ENCODE measurements at places on chromosomes 2 and 18.

GRCh38 chr2:76197842-76198448 lies 487.2 kb upstream of the GCFC2 start:
- no peak overlapping the region for H3K27ac ChIP-seq
- no peaks in the 10 kb centered on the region for H3K4me1 ChIP-seq
- no peak overlapping the region for H3K4me3 ChIP-seq

GRCh38 chr2:125983364-125983763 lies 672.6 kb upstream of the GYPC start:
- DNase-seq, result no peak
- H3K4me1 ChIP-seq, result no peaks in the 10 kb centered on the region
- H3K27ac ChIP-seq, result no peak overlapping the region

DNA sequence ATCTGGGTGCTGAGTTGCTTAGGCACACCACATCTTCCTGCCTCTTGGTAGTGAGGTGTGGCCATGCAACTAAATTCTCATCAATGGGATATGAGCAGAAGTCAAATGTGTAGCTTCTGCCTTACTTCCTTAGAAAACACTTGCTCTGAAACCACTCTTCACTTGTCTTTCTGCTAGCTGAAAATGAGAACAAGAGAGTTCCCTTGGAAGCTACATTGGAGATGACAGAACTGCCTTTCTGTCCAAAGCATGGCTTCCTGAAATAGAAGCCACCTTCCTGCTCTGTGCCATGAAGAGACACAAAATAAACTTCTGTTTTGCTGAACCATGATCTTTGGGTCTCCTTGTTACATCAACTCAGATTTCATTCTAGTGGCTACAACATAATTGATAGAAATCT lies 659.9 kb downstream of the IRS1 start:
- H3K4me1 ChIP-seq, result no peaks in the 10 kb centered on the region
- H3K27me3 ChIP-seq, result no peaks in the 10 kb centered on the region
- H3K27ac ChIP-seq, result no peak overlapping the region
- H3K4me3 ChIP-seq, result no peak overlapping the region
- H3K36me3 ChIP-seq, result no peaks in the 10 kb centered on the region

DNA sequence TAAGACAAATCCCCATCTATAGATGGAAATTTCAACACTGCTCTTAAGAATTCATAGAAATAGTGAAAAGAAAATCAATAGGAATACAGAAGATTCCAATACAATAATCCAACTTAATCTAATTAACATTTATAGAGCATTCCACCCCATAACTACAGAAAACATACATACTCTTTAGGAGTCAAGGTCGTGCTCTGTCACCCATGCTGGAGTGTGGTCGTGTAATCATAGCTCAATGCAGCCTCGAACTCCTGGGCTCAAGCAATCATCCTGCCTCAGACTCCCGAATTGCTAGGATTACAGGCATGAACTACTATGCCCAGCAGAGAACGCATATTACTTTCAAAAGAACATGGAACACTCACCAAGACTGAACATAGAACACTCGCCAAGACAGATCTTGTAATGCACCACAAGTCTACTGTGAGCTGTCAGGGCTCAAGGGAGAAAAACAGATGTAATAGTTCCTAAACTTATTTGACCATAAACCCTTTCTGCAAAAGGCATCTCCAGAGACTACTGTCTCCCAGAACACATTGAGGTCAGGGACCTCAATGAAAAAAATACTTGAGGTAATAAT lies 14.1 kb downstream of the MEMO1 start:
- H3K27ac ChIP-seq, result no peak overlapping the region
- peaks cover 10% of the 10 kb centered on the region for H3K4me1 ChIP-seq
- H3K36me3 ChIP-seq, result no peaks in the 10 kb centered on the region
- no peaks in the 10 kb centered on the region for H3K27me3 ChIP-seq

DNA sequence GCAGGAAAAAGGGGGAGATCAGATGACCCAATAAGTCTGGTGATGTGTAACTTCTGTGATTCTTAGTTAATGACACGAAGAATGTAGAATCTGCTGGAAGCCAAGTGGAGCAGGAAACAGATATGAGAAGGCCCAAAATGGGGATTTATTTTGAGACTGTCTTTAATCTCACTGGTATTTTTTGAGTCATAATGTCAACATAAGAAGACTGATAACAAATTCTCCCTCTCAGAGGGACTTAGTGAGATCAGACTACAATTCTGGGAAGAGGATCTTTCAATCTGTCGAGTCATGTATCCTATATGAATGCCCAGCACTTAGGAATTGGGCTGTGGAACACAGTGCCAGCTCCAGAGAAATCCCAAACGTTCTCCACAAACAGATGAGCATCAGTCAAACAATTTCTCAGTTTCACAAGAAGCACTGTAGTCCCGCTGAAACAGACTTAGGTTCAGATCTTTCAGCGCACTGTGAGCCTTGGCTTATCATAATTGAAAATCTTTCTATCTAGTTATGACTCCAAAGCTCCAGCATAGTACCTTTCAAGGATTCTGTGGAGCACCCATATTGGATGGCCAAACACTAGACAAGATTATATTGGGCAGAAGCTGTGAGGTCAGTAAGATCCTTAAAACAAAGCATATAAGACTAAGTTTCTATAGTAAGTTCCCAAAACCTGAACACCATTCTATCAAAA lies 738.2 kb downstream of the LRP1B start:
- no peak for DNase-seq
- H3K4me1 ChIP-seq, result peaks cover 10% of the 10 kb centered on the region
- H3K27ac ChIP-seq, result no peak overlapping the region
- no peaks in the 10 kb centered on the region for H3K27me3 ChIP-seq
- H3K4me3 ChIP-seq, result no peak overlapping the region

GRCh38 chr2:192119536-192119935 lies 75.2 kb downstream of the TMEFF2 start:
- no peaks in the 10 kb centered on the region for H3K4me1 ChIP-seq
- H3K4me3 ChIP-seq, result no peak overlapping the region
- H3K27me3 ChIP-seq, result peaks cover 10% of the 10 kb centered on the region
- no peak for DNase-seq
- H3K36me3 ChIP-seq, result no peaks in the 10 kb centered on the region

GRCh38 chr2:144510294-144510991 lies 9.5 kb downstream of the ZEB2 start:
- H3K4me3 ChIP-seq, result no peak overlapping the region
- DNase-seq, result no peak
- H3K36me3 ChIP-seq, result no peaks in the 10 kb centered on the region
- H3K27me3 ChIP-seq, result no peaks in the 10 kb centered on the region
- peaks cover 13% of the 10 kb centered on the region for H3K4me1 ChIP-seq

GRCh38 chr2:120737340-120738101 lies 1.9 kb downstream of the GLI2 start:
- no peak for DNase-seq
- peaks cover 9% of the 10 kb centered on the region for H3K27me3 ChIP-seq
- no peaks in the 10 kb centered on the region for H3K4me1 ChIP-seq
- H3K27ac ChIP-seq, result no peak overlapping the region
- no peaks in the 10 kb centered on the region for H3K36me3 ChIP-seq

DNA sequence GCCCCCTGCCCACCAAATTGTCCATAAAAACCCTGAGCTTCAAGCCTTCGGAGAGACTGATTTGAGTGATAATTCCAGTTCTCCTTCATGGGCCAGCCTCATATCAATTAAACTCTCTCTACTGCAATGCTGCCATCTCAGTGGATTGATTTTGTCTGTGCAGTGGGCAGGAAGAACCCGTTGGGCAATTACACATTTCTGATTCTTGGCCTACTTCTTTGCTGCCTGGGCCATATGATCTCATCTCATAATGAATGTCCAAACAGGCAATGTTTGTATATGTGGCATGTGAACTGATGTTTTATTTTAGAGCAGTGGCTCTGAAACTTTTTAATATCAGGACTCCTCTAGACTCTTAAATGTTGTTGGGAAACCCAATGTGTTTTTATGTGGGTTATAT lies 101.2 kb upstream of the SLC38A11 start:
- peaks cover 51% of the 10 kb centered on the region for H3K4me1 ChIP-seq
- no peak overlapping the region for H3K27ac ChIP-seq
- DNase-seq, result no peak
- H3K4me3 ChIP-seq, result no peak overlapping the region

- no peak overlapping the region for H3K27ac ChIP-seq
- no peaks in the 10 kb centered on the region for H3K27me3 ChIP-seq
- H3K4me1 ChIP-seq, result no peaks in the 10 kb centered on the region
Measured at GRCh38 chr2:83565626-83566025, 893.5 kb downstream of the SUCLG1 start.

DNA sequence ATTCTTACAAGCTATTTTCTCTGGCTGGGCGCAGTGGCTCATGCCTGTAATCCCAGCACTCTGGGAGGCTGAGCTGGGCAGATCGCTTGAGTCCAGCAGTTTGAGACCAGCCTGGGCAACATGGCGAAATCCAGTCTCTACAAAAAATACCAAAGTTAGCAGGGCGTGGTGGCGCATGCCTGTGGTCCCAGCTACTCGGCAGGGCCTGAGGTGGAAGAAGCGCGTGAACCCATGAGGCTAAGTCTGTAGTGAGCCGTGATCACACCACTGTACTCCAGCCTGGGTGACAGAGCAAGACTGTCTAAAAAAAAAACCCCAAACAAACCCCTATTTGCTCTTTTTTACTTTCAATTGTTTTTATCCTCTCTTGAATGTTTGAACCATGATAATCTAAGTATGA lies 37.0 kb downstream of the PPP4R1 start:
- H3K36me3 ChIP-seq, result peaks cover 79% of the 10 kb centered on the region
- DNase-seq, result no peak
- H3K4me1 ChIP-seq, result no peaks in the 10 kb centered on the region
- no peak overlapping the region for H3K27ac ChIP-seq
- H3K27me3 ChIP-seq, result no peaks in the 10 kb centered on the region
- no peak overlapping the region for H3K4me3 ChIP-seq

- no peak for DNase-seq
- H3K36me3 ChIP-seq, result peaks cover 74% of the 10 kb centered on the region
- no peaks in the 10 kb centered on the region for H3K27me3 ChIP-seq
- H3K27ac ChIP-seq, result no peak overlapping the region
Measured at GRCh38 chr18:63287691-63288220, 31.8 kb downstream of the BCL2 start.

GRCh38 chr2:76870011-76870410 lies 652.2 kb downstream of the LRRTM4 start:
- no peak overlapping the region for H3K27ac ChIP-seq
- no peak for DNase-seq
- H3K36me3 ChIP-seq, result no peaks in the 10 kb centered on the region
- H3K27me3 ChIP-seq, result no peaks in the 10 kb centered on the region
- no peaks in the 10 kb centered on the region for H3K4me1 ChIP-seq

DNA sequence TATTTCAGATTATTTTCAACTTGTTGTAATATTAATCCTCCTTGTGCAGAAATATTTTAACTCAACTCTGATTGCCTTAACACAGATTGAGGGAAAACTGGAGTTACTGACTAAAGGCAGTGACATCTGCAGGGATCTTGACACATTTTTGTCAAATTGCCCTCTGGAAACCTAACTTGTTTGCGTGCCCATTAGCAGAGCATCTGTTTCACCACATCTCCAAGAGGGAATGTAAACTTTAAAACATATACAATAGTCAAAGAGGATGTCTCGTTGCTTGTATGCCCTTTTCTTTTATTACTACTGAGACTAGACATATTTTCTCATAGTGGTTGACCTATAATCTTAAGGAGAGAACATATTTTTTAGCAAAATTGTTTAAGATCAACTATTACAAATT lies 14.2 kb downstream of the INPP1 start:
- H3K4me1 ChIP-seq, result peaks cover 22% of the 10 kb centered on the region
- no peak overlapping the region for H3K27ac ChIP-seq
- no peak for DNase-seq
- no peaks in the 10 kb centered on the region for H3K36me3 ChIP-seq
- H3K27me3 ChIP-seq, result no peaks in the 10 kb centered on the region
- H3K4me3 ChIP-seq, result no peak overlapping the region

DNA sequence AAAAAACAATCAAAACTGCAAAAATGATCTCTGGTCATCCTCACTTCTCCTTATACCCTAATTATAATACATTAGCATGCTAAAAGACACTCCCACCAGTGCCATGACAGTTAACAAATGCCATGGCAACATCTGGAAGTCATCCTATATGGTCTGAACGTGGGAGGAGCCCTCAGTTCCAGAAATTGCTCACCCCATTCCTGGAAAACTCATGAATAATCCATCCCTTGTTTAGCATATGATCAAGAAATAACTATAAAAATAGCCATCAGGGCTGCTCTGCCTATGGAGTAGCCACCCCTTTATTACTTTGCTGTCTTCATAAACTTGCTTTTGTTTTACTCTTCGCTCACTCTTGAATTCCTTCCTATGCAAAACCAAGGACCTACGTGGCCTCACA lies 5.7 kb upstream of the C2orf80 start:
- H3K4me1 ChIP-seq, result no peaks in the 10 kb centered on the region
- no peak overlapping the region for H3K4me3 ChIP-seq
- no peak overlapping the region for H3K27ac ChIP-seq
- peaks cover 3% of the 10 kb centered on the region for H3K27me3 ChIP-seq
- no peak for DNase-seq
- no peaks in the 10 kb centered on the region for H3K36me3 ChIP-seq

DNA sequence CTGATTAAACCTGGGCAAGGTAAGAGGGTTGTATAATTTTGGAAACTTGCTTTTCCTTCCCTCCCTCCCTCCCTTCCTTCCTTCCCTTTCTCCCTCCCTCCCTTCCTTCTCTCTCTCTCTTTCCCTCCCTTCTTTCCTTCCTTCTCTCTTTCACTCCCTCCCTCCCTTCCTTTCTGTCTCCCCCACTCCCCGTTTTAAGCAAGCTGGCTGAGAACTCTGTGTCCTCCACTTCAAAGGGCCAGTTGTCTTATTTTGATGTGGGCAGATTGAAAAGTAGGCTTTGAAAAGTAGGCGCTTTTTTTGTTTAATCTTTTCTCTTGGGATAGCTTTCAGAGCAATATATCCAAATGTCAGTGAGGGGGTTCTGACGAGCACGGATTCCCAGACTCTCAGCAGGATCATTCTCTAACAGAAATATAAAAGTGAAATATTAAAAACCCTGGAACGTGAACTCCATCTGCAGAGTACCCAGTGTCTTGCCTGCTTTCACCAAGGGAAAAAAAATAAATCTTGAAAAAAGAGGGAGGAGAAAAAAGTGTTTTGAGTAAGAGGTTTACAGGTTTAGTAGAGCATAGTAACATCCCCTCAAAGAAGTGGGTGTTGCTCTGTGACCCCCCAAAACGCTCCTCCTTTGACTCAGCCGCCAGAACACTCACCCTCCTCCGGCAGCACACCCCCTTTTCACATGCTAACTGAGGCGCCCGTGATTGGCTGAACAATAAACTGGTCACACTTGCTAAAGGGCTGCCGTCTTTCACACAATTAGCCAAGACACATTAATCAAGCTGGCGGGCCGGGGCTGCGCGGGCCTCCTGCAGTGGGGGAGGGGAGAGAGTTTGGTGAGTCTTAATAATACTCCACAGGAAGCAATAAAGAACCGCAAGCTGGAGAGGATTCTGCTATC lies 52.2 kb downstream of the CDK15 start:
- H3K36me3 ChIP-seq, result no peaks in the 10 kb centered on the region
- H3K27me3 ChIP-seq, result peaks cover 46% of the 10 kb centered on the region
- no peak overlapping the region for H3K27ac ChIP-seq
- H3K4me3 ChIP-seq, result no peak overlapping the region

DNA sequence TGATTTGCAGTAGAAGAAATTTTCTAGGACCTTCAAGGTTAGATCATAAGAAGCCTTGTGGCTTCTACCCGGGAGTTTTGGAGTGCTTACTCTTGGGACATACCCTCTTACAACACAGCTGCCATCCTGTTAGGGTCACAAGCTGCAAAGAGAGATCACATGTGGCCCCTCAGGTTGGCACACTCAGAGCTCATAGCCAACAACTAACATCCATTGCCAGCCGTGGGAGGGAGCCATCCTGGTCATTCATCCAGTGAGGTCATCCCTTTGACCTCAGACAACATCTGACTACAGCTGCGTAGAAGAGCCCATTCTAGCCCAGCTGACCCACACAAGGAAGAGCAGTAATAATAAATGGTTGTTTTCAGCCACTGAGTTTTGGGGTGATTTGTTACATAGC lies 76.9 kb upstream of the NABP1 start:
- H3K4me3 ChIP-seq, result no peak overlapping the region
- no peak overlapping the region for H3K27ac ChIP-seq
- no peaks in the 10 kb centered on the region for H3K27me3 ChIP-seq
- DNase-seq, result no peak
